ENCODE measurements at places on chromosomes 16 and 17. TPM values are rescaled to one million over a fixed set of nuclear protein-coding genes. Genes with fewer than 3 reads are reported as not detected.

- peaks cover 12% of the 10 kb centered on the region for H3K4me1 ChIP-seq
- no peak overlapping the region for H3K27ac ChIP-seq
- H3K27me3 ChIP-seq, result peaks cover 6% of the 10 kb centered on the region
- H3K36me3 ChIP-seq, result no peaks in the 10 kb centered on the region
- no peak overlapping the region for H3K4me3 ChIP-seq
Observed at GRCh38 chr17:48241131-48241591, 133.6 kb downstream of the SNX11 start.

GRCh38 chr16:77897129-77897437 lies 108.7 kb downstream of the VAT1L start:
- H3K4me3 ChIP-seq, result no peak overlapping the region
- DNase-seq, result peak; percentile 39
- H3K27ac ChIP-seq, result no peak overlapping the region

Gene DNAH17
- 0.86 TPM for total RNA-seq

Gene UTS2R
- not detected for total RNA-seq

DNA sequence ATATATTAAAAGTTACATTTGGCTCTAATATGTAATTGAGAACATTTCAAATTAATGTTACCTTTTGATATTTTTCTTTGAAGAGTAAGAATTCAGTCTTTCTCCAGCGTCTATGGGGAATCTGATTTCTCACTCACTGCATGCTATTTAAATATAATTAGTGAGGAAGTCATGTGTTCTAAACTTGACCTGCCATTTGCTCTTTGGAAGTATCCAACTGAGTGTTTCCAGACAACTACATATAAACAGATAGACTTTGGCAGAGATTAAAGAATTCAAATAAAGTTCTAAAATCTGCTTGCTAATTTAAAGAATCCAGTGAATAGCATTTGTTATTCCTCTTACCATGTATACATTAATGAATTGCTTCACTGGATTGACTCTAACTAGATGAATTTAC lies 23.5 kb downstream of the OMG start:
- no peak overlapping the region for H3K4me3 ChIP-seq
- peak; percentile 19 for DNase-seq

Gene TRIM47
- total RNA-seq, result 63.8 TPM

GRCh38 chr16:71459510-71459909 lies 2.5 kb downstream of the ZNF23 start:
- no peaks in the 10 kb centered on the region for H3K36me3 ChIP-seq
- no peak for DNase-seq
- no peak overlapping the region for H3K27ac ChIP-seq
- no peak overlapping the region for H3K4me3 ChIP-seq
- H3K4me1 ChIP-seq, result peaks cover 5% of the 10 kb centered on the region

- H3K36me3 ChIP-seq, result no peaks in the 10 kb centered on the region
- DNase-seq, result no peak
- H3K27ac ChIP-seq, result no peak overlapping the region
- peaks cover 59% of the 10 kb centered on the region for H3K27me3 ChIP-seq
- peaks cover 58% of the 10 kb centered on the region for H3K4me1 ChIP-seq
- H3K4me3 ChIP-seq, result no peak overlapping the region
Observed at GRCh38 chr17:79814127-79814973, 17.5 kb upstream of the CBX8 start.

Gene MSLN
- 55.5 TPM for total RNA-seq

GRCh38 chr17:1087381-1088241 lies 90.7 kb downstream of the TIMM22 start:
- H3K4me1 ChIP-seq, result peaks cover 70% of the 10 kb centered on the region
- no peaks in the 10 kb centered on the region for H3K36me3 ChIP-seq
- no peak overlapping the region for H3K4me3 ChIP-seq

- H3K27ac ChIP-seq, result peak overlapping the region; percentile 37
- no peak overlapping the region for H3K4me3 ChIP-seq
- no peaks in the 10 kb centered on the region for H3K36me3 ChIP-seq
- no peak for DNase-seq
- no peaks in the 10 kb centered on the region for H3K4me1 ChIP-seq
Observed at GRCh38 chr16:81774348-81774747, 4.7 kb upstream of the PLCG2 start.

Gene PIK3R6
- total RNA-seq, result 2.4 TPM

DNA sequence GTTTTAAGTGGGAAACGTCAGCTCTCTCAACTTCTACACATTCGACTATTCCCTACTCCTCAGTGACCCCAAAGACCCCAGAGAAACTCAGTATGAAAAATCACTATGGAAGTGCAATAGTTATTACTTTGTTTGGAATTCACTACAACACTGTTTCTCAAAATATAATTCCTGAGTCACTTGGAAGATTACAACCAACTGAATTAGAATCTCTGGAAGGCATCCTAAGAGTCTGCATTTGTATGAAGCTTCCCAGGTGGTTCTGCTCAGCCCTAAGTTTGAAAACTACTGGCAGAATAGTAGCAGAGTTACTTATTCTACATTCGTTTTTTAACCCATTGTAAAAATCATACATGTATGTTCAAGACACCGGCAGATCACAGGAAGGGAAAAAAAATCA lies 525.6 kb downstream of the MAF start:
- peak; percentile 56 for DNase-seq
- H3K27me3 ChIP-seq, result peaks cover 6% of the 10 kb centered on the region
- no peak overlapping the region for H3K27ac ChIP-seq
- H3K4me3 ChIP-seq, result no peak overlapping the region

Gene TRPV2
- 58.0 TPM for total RNA-seq

Gene CSH1
- not detected for total RNA-seq

Gene NECAB2
- 0.17 TPM for total RNA-seq

- no peaks in the 10 kb centered on the region for H3K4me1 ChIP-seq
- H3K27me3 ChIP-seq, result no peaks in the 10 kb centered on the region
- DNase-seq, result no peak
Observed at GRCh38 chr16:83530293-83530692, 277.5 kb upstream of the HSBP1 start.

DNA sequence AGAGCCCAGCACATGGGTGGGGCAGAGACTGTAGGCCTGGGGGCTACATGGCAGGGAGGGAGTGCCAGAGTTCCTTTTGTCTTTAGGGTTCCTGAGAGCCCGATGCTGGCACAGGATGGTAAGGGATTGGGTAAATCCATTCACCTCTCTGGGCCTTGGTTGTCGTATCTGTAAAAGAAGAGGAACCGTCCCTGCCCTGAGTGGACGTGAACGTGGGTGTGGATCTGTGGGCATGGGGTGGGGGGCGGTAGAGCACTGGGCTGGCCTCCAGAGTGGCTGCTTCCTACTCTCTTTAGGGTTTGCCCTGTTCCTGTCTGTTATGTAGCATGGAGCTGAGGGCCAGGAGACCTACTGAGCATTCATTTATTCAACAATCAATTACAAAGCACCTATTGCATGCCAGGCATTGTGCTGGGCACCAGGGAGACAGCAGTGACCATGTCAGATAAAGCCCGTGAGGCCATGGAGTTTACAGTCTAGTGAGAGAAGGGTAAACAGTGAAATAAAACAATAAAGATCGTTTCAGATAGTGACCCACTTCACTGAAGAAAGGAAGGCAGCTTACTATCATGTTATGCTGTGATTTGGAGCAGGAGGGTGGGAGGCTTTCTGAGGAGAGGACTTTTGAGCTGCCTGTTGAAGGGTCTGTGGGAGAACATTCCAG lies 13.1 kb upstream of the TCAP start:
- H3K4me3 ChIP-seq, result no peak overlapping the region
- H3K27me3 ChIP-seq, result no peaks in the 10 kb centered on the region
- peak overlapping the region; percentile 57 for H3K27ac ChIP-seq
- DNase-seq, result no peak
- H3K4me1 ChIP-seq, result peaks cover 53% of the 10 kb centered on the region

Gene CCDC40
- total RNA-seq, result 8.4 TPM

DNA sequence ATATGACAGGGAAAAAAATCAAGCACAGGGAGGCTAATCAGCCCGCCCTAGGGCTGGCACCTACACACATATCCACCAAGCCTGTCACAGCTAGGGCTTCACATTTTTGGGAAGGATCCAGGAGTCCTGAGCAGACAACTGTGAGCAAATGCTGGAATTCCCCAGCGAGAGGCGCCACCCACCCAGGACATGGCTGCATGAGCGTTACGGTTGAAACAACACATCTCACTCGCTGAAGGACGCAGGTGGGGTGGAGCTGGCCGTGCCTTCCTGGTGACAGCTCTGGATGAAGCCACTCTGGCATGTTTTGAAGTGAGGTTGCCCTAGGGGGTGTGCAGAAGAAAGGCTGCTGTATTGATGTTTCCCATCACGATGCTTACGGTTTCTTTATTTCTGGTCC lies 315.1 kb upstream of the EEF2KMT start:
- H3K4me1 ChIP-seq, result no peaks in the 10 kb centered on the region
- no peak for DNase-seq
- H3K4me3 ChIP-seq, result no peak overlapping the region
- H3K27ac ChIP-seq, result no peak overlapping the region

DNA sequence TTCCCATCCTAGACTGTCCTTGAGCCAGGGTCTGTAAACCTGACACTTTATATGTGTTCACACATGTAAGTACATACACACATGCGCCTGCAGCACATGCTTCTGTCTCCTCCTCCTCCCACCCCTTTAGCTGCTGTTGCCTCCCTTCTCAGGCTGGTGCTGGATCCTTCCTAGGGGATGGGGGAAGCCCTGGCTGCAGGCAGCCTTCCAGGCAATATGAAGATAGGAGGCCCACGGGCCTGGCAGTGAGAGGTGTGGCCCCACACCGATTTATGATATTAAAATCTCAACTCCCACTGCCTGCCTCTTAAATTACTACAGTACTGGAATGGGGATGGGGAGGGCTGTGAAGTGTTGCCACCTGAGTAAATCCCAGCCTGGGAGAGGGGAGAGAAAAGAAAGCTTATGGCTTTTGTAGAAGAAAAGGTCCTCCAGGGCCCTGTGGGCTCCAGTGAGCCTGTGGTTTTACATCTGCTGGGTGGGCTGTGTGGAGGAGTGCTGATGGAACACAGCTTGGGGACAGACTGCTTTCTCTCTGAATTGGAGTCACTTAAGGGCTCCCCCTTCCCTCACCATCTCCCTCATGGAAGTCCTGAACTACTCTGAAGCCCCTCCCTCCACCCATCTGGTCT lies 990 bp upstream of the WNK4 start:
- no peaks in the 10 kb centered on the region for H3K36me3 ChIP-seq
- H3K27ac ChIP-seq, result no peak overlapping the region
- H3K4me1 ChIP-seq, result peaks cover 27% of the 10 kb centered on the region
- DNase-seq, result no peak
- H3K27me3 ChIP-seq, result peaks cover 40% of the 10 kb centered on the region

Gene WSB1
- total RNA-seq, result 264 TPM

DNA sequence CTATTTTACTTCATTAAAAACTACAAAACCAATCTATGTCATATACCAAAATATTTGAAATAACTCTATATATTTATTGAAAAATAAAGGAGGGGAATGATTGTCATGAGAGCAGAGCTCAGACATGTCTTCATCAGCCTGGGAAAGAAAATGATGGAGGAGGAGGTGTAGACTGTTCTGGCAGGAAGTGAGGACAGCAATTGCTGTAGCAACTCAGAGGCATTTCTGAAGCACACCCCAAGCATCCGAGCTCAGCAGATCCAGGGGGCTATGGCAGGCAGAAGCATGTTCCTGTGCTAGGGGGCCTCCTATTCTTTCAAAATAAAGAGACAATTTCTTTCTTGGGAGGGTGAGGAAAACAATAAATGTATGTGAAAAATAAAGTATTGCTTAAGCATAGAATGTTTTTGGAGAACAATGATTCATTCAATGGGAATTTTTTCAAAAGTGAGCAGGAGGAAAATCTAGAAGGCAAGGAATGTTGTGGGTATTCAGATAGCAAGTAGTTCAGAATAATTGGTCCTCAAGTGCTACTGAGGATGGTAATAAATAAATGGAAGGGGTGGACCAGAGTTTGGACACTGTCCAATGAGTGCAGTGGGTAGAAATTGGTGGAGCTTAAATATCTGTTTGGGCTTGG lies 383.4 kb downstream of the CDH11 start:
- no peak overlapping the region for H3K27ac ChIP-seq
- H3K27me3 ChIP-seq, result no peaks in the 10 kb centered on the region
- no peak overlapping the region for H3K4me3 ChIP-seq
- H3K4me1 ChIP-seq, result no peaks in the 10 kb centered on the region
- DNase-seq, result no peak

DNA sequence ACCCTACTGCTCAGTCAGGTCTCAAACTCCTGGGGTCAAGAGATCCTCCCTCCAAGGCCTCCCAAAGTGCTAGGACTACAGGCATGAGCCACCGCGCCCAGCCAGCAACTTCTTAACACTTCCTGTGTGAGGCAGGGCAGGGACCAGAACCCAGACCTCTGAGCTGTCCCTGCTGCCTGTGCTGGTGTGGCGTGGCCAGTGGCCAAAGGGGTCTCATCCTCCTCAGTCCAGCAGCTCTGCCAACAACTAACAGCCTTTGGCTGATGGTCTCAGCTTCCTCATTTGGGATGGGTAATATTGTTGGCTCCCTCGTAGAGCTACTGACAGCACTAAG lies 1.4 kb upstream of the LLGL1 start:
- H3K27me3 ChIP-seq, result no peaks in the 10 kb centered on the region
- peaks cover 7% of the 10 kb centered on the region for H3K4me1 ChIP-seq
- DNase-seq, result no peak
- H3K27ac ChIP-seq, result no peak overlapping the region
- no peaks in the 10 kb centered on the region for H3K36me3 ChIP-seq

Gene TBX6
- 1.6 TPM for total RNA-seq

Gene ARL16
- 22.5 TPM for total RNA-seq

DNA sequence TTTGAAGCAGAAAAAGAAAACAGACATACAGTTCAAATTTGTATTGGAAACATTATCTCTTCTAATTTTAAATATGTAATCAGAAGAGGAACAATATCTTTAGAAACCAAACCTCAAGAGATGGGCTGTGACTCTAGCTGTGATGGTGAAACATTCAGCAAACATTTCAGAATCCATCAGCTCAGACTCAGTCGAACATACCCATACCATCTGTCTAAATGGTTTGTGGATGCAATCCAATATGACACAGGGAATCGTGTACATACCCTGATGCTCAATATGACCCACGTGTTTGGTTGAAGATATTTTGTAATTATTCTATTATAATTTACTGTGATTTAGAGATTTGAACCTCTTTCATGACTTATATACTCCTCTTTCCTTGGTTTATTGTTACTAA lies 665.2 kb upstream of the CDH8 start:
- H3K27ac ChIP-seq, result no peak overlapping the region
- H3K4me3 ChIP-seq, result no peak overlapping the region
- no peaks in the 10 kb centered on the region for H3K4me1 ChIP-seq

Gene SPIRE2
- 9.1 TPM for total RNA-seq

Gene MYH1
- total RNA-seq, result 0.20 TPM

GRCh38 chr17:33520426-33521330 lies 227.6 kb upstream of the ASIC2 start:
- H3K27me3 ChIP-seq, result no peaks in the 10 kb centered on the region
- no peak overlapping the region for H3K27ac ChIP-seq
- no peaks in the 10 kb centered on the region for H3K4me1 ChIP-seq
- no peak overlapping the region for H3K4me3 ChIP-seq
- H3K36me3 ChIP-seq, result no peaks in the 10 kb centered on the region

GRCh38 chr17:78844301-78845005 lies 3.8 kb upstream of the USP36 start:
- H3K27ac ChIP-seq, result no peak overlapping the region
- no peak for DNase-seq
- no peak overlapping the region for H3K4me3 ChIP-seq
- H3K4me1 ChIP-seq, result peaks cover 6% of the 10 kb centered on the region
- no peaks in the 10 kb centered on the region for H3K36me3 ChIP-seq

Gene DVL2
- total RNA-seq, result 36.9 TPM

Gene RAD51D
- total RNA-seq, result 20.8 TPM
